ENCODE measurements at places on chromosomes 4 and X.

GRCh38 chrX:10414156-10414824 is 206.1 kb downstream of the MID1 start:
- no peak for DNase-seq

DNA sequence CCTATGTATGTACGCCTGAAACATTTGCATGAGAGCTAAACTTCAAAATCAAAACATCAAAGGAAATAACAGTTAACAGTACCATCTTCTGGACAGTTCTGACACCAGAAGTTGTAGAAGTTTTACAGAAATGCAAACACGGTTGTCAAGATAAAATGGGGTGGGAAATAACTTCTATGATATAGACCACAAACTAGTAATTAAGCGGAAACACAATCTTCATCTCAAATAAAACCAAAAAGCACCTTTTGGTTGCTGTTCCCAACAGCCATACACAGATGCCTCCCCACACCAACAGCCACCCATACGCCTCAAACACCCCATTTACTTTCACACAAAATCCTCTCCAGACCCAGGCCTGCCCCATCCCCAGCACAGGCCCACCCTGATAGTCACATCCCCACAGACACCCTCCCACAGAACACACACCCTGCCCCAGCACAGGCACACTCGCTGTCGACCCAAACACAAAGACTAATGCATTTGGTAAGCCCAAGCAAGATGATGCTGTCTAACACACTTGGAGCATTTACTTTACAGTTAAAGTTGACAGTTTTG is 64.3 kb downstream of the TAPT1 start:
- no peak for DNase-seq

DNA sequence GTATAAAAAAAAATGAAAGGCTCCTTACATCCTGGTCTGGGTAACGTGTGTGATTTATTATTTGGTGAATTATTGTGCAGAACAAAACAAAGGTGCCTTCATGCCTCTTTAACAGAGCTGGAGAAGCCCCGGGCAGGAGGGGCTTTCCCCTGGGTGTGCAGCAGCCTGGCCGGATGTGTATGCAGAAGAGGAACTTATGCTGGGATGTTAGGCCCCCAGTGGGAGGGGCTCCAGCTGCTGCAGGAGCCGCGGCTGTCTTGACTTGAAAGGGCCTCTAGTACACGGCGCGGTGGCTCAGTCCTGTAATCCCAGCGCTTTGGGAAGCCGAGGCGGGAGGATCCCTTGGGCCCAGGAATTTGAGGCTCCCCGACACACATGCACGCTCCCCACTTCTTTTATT is 16.0 kb downstream of the CCNQ start:
- peak; percentile 68 for DNase-seq

GRCh38 chrX:49071877-49072711 is 1.7 kb downstream of the PRAF2 start:
- DNase-seq: no peak

DNA sequence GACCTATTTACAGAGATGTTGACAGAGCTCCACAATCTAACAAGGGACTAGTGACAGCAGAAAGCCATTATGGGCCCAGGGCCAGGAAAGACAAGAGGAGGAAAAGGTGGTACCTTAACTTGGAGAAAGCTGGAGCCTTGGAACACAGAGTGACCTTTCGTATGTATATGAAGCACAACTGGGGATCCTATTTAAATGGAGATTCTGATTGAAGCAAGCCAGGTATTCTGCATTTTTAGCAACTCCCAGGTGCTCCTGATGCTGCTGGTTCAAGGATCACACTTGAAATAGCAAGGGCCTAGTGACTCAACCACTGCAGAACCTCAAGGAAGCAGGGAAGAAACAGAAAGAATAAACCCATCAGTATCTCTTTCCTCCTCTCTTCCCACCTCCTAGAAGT is 99.4 kb downstream of the TMEM47 start:
- no peak for DNase-seq

GRCh38 chr4:107693132-107693531 is 26.9 kb downstream of the PAPSS1 start:
- no peak for DNase-seq

DNA sequence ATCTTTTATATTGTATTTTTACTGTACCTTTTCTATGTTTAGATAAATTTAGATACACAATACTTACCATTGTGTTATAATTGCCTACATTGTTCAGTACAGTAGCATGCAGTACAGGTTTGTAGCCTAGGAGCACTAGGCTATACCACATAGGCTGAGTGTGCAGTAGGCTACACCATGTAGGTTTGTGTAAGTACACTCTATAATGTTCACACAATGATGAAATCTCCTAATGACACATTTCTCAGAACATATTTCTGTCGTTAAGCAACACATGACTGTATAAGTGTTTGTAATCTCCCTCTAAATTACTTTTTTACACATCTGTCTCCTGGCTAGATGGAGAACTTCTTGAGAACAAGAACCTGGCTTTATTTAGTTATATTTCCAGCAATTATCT is 40.3 kb downstream of the UCHL1 start:
- no peak for DNase-seq

DNA sequence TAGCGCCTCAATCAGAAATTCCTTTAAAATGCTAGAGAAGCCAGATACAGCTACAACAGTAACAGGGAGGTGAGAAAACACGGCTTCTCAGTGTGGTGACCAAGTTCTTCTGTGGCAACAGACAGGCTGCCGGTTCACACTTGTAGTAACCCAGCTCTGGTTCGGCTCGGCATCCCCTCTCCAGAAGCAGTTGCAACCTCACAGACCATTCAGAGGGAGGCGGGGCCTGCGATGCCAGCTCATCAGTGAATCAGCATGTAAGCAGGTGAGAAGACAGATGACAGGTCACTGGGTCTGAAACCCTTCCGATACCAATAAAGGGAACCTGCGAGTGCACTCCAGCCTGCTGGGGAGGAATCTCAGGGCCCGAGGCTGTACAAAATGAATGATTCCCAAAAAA is 251.0 kb downstream of the KCNIP4 start:
- DNase-seq: peak; percentile 0

- no peak for DNase-seq
Observed at GRCh38 chr4:99655308-99656081, 2.1 kb downstream of the C4orf54 start.

DNA sequence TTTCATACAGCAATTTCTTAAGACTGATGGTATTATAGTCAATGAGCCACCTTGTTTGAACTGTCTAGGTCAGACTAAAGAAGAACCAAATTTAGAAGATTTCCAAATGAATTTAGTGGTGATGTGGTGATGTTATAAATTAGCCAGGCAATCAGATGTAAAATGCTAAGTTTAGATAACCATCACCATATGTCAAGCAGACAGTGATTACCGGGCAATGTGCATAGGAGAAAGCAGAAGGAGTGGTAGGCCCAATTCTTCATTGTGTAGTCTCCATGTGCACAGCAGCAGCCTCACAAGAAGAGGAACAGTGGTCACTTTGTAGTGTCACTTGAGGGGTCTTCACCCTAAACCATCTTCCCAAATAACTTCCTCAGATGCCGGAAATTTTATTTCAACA is 198.8 kb downstream of the ANTXR2 start:
- DNase-seq: no peak

DNA sequence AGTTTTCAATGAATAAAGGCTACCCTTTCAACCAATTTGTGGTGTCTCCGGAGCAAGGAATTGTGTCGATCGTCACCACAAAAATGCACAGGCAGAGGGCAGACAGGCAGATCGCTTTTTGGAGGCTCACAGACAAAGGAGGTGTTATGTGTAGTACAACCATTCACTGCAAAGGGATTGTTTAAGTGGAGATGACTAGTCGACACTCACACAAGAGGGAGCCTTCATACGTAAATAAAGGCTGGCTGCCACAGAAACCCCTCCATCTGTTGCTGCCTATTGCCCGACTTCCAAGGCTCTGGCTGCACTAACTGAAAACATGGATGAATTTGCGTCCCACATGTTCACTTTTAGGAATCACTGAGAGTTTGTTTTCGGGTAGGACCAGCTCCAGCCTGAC is 281.1 kb downstream of the NKX6-1 start:
- no peak for DNase-seq

DNA sequence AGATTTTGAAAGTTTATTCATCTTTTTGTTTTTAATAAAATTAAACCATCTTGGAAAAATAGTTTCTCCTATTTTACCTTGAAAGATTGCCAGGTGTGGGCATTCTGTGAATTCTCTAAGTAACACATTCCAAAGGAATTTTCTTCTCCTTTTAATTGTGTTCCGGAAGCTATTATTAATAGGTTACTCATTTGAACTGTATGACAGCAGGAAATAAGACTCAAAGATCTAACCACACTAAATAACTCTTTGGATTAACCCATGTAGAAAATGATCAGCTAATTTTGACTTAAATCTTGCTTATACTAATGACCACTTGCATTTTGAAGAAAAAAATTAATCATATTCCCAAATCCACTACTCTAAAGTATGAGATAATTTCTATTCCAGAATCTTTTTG is 17.6 kb upstream of the CCNI start:
- no peak for DNase-seq

DNA sequence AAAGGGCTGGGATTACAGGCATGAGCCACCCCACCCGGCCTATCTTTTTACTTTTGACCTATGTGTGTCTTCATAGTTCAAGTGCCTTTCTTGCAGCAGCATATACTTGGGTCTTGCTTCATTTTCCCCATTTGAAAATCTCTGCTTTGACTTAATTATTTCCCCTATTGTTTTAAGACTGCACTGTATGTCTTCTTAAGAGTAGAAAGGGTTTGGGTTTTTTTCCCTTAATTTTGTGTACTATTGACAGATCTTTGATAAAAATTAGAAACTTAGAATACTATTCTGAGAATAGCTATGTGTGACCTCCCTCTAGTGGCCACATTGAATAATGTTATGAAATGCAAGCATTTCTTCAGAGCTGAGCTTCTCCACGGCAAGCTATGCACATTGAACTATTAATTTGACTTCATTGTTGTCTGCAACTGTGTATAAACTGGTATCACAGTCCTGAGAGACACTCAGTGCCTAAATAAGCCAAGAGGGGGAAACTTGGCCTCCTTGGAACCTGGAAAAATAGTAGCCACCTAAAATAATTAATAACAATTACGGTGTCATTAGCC is 8.7 kb upstream of the SLC25A4 start:
- no peak for DNase-seq

DNA sequence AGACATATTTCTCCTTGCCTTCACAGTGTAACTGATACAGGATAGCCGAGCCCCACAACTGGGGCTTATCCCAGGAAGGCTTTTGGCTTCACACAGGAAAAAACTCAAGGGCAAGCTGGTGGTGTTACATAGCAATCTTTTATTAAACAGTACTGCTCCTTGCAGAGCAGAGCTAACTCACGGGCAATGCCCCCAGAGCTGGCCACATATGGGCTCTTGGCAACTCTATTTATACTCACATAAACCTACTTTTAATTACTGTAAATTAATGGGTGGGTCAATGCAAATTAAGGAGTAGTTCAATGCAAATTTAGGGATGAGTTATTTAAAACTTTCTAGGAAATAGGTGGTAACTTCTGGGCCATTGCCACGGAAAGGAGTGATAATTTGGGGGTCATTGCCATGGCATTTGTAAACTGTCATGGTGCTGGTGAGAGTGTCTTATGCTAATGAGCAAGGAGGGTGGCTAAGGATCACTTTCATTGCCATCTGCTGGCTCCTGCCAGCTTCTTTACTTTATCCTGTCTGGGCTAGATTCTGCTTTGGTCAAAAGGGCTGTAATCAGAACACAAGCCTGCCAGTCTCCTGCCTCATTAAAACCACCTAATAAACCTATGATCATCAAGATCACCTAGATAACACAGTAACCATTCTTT is 288.8 kb downstream of the CENPC start:
- no peak for DNase-seq

- no peak for DNase-seq
Observed at GRCh38 chr4:84965553-84966381, 723 bp downstream of the WDFY3 start.

GRCh38 chr4:7224001-7224400 is 31.7 kb downstream of the SORCS2 start:
- DNase-seq: no peak

DNA sequence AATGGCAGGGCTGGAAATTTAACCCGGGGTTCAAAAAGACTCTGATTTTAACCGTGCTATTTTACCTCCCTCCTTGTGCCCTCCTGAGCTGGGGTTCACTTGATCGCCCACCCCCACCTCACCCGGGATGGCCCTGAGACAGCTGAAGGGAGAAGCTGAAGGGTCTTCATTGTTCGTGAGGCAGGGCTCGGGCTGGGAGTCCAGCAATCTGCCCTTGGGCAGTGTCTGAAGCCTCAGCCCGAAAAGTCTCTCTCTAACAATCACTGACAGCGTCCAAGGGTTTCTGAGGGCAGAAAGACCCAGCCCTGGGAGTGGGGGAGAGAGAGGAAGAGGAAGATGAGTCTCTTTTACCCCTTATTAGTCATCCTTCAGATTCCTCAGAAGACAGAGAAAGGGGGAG is 39.4 kb upstream of the PHOX2B start:
- DNase-seq: no peak

GRCh38 chr4:139530833-139531427 is 25.1 kb downstream of the SETD7 start:
- DNase-seq: peak; percentile 53

- DNase-seq: no peak
Observed at GRCh38 chr4:123340381-123340701, 56.3 kb upstream of the SPRY1 start.

- DNase-seq: no peak
Observed at GRCh38 chr4:43325220-43325967, 432.9 kb downstream of the GRXCR1 start.

DNA sequence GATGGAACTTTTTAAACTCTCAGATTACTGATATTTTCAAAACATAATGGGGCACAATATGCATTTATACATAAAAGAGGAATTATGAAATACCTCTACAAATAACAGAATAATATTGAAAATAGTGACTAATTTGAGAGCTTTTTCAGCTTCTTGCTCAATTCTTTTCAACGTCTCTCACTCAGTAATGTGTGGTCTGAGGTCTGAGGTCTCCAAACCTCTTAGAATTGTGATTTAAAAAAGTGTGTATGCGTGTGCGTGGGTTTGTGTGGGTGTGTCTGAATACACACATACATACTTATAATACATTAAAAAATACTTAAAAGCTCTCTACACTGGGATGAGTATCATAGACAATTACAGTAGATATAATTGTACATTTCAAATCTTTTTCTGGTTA is 7.9 kb downstream of the NDNF start:
- no peak for DNase-seq

All from activated T-cell treated with anti-CD3 and anti-CD28 coated beads, Interleukin-2, amount 50 U/mL, for 72 hours (primary cell).